ENCODE measurements at places on chromosomes 3 and 15. TPM values are rescaled to one million over a fixed set of nuclear protein-coding genes. Genes with fewer than 3 reads are reported as not detected.

Gene ANKUB1
- total RNA-seq: not detected

Gene SERF2
- 418 TPM for total RNA-seq

Gene STRIT1
- total RNA-seq: not detected

DNA sequence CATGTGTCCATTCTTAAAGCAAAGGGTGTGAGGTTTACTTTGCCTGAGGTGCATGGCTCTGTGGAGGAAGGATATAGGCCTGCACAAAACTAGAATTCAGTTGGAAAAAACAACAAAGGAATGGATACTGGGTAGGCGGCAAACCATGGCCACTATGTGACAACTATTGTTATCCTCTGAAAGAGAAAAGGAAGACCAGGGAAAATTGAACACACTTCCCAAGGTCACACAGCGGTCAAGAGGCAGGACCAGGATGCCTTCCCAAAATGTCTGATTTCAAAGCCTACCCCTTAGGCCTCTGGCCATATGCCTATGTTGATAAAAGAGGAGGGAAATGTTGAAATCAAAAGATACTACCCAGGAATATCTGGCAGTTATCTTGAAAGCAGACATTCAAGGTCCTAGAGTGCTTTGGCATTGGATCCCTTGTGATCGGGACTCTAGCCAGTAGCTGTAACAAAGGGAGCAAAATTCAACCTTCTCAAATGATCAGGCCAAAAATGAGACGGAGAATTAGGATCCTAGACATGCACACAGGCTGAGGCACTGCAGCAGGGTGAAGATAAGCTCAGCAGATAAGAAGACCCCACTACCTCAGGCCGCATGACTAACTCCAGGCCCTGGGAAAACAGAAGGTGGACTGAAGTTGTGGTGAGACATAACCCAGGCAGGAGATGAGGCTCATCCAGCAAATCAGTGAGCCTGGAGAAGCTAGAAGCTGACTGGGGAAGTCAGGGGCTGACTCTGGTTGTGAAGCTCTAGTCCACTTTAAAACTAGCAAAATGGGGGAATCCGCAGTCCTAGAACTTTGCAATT is 292.2 kb downstream of the NEK10 start:
- no peaks in the 10 kb centered on the region for H3K36me3 ChIP-seq
- H3K27me3 ChIP-seq: no peaks in the 10 kb centered on the region
- H3K4me3 ChIP-seq: no peak overlapping the region
- H3K27ac ChIP-seq: no peak overlapping the region
- no peak for DNase-seq

DNA sequence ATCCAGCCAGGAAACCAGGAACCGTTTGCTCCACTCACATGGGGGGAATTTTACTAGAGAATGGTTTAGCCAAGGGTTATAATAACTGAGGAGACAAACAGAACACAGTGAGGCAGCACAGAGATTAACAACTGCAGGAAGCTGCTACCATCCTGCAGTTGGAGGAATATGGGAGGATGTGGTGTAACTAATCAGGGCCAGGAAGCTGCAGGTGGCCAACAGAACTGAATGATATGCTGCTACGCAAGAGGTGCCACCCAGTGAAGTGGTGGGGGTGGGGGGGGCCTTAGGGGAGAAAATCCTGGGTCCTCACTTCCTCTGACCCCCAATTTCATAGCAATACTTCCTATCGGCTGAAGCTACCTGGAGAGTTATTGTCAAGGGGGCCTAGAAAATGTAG is 306.4 kb upstream of the STT3B start:
- DNase-seq: peak; percentile 58
- H3K36me3 ChIP-seq: no peaks in the 10 kb centered on the region
- H3K27me3 ChIP-seq: no peaks in the 10 kb centered on the region
- peak overlapping the region; percentile 92 for H3K27ac ChIP-seq
- H3K4me1 ChIP-seq: peaks cover 53% of the 10 kb centered on the region

GRCh38 chr3:60055765-60056164 is 1005.9 kb upstream of the CFAP20DC start:
- no peak for DNase-seq
- H3K27ac ChIP-seq: peak overlapping the region; percentile 6
- no peaks in the 10 kb centered on the region for H3K27me3 ChIP-seq

GRCh38 chr15:89556413-89557262 is 18.6 kb upstream of the TICRR start:
- H3K36me3 ChIP-seq: no peaks in the 10 kb centered on the region
- H3K4me3 ChIP-seq: no peak overlapping the region
- peak; percentile 24 for DNase-seq
- peaks cover 16% of the 10 kb centered on the region for H3K27me3 ChIP-seq

GRCh38 chr3:53044371-53044710 is 1.5 kb downstream of the SFMBT1 start:
- no peak for DNase-seq
- no peaks in the 10 kb centered on the region for H3K36me3 ChIP-seq
- H3K4me1 ChIP-seq: peaks cover 19% of the 10 kb centered on the region
- H3K27me3 ChIP-seq: no peaks in the 10 kb centered on the region
- H3K27ac ChIP-seq: peak overlapping the region; percentile 94

DNA sequence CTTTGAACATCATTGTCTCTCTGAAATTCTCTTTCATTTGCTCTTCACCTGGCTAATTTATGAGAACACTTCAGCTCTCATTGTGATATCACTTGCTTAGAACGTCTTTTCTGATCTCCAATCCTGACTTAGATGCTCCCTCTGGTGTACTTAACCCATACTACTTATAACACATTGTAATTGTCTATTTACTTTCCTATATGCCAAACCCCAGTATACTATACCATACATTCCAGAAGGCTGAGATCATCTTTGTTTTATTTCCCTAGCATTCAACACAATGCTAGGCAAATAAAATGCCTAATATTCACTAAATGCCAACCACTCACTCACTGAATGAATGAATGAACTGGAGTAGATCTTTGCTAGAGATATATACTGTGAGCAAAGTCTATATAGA is 27.0 kb upstream of the PEX5L start:
- no peaks in the 10 kb centered on the region for H3K27me3 ChIP-seq
- no peak for DNase-seq
- no peak overlapping the region for H3K27ac ChIP-seq
- H3K36me3 ChIP-seq: no peaks in the 10 kb centered on the region

DNA sequence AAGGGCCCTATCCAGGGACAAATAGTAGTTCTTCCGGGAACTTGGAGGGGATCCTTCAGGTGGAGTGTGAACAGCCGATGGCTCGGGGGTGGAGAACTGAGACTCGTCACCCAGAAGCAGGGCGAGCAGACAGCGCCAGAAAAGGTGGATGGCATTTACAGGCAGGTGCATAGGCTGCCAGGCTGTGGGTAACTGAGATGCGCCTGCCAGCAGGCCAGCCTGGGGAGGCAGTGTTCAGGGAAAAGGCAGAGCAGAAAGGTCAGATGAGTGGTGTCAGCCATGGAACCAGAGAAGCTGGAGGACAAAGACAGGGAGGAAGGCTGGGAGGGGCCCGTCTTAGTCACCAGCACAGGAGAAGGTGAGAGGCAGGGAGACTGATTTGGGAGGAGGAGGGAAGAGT is 53.0 kb upstream of the SEC22A start:
- no peaks in the 10 kb centered on the region for H3K36me3 ChIP-seq
- no peaks in the 10 kb centered on the region for H3K4me1 ChIP-seq
- DNase-seq: no peak
- H3K27ac ChIP-seq: no peak overlapping the region
- no peaks in the 10 kb centered on the region for H3K27me3 ChIP-seq

- H3K4me3 ChIP-seq: no peak overlapping the region
- no peak overlapping the region for H3K27ac ChIP-seq
- H3K36me3 ChIP-seq: no peaks in the 10 kb centered on the region
- H3K4me1 ChIP-seq: no peaks in the 10 kb centered on the region
Measured at GRCh38 chr3:122004991-122005565, 17.0 kb downstream of the ILDR1 start.

DNA sequence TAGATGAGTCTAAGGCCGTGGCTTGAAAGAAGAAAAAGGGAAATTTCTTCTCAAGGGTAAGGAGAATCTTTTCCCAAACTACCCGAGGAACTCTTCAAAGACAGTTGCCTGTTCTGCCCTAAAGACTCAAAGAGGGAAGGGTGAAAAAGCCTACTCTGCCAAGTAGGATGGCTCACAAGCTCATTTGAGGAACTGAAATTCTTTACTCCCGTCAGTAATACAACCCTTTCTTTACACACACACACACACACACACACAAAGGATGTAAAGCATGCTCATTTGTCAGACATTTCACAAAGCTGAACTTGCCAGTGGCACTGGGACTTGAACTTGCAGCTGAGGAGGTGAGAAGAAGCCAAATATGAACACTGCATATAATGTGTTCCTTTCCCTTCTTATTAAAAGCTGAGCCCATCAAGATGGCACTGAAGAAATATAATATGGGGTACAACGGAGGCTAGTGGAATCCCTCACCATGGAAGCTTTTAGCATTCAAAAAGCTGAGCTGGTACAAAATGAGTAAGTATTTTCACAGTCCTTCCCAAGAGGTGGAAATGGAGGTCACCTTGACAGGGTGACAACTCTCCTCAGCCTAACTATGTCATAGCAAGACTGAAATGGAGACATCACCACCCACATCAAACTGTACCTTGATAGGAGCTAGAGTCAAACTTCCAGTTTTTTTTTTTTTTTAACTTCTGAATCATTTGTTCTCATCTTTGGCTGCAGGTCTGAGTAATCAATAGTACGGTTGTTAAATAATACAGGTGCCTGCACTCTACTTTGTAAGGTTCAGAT is 57.6 kb downstream of the TAFA4 start:
- no peaks in the 10 kb centered on the region for H3K36me3 ChIP-seq
- no peak for DNase-seq
- no peaks in the 10 kb centered on the region for H3K27me3 ChIP-seq
- no peaks in the 10 kb centered on the region for H3K4me1 ChIP-seq
- no peak overlapping the region for H3K4me3 ChIP-seq

GRCh38 chr3:103609472-103609871 is 1174.7 kb downstream of the ZPLD1 start:
- no peak overlapping the region for H3K27ac ChIP-seq
- no peaks in the 10 kb centered on the region for H3K27me3 ChIP-seq
- H3K4me1 ChIP-seq: no peaks in the 10 kb centered on the region
- no peak for DNase-seq

DNA sequence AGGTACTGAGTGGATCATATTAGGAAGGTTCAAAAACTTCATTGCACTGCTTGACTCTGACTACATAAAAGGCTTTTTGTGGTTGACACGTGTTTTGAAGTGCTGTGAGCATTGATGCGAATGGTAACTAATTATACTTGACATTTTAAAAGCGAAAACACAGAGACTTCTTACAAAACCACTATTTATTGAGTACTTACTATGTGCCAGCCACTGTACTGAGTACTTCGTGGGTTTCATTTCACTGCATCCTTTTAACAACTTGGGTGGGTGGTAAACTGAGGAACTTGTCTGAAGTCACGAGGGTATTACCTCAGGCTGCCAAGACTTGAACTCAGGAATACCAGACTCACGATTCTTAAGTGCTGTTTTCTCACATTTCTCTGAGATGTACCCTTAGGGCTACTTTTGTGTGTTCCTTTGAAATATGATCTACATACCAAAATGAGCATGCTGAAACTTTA is 45.3 kb upstream of the PPP4R2 start:
- H3K27me3 ChIP-seq: no peaks in the 10 kb centered on the region
- H3K27ac ChIP-seq: no peak overlapping the region
- no peak overlapping the region for H3K4me3 ChIP-seq
- H3K36me3 ChIP-seq: no peaks in the 10 kb centered on the region

DNA sequence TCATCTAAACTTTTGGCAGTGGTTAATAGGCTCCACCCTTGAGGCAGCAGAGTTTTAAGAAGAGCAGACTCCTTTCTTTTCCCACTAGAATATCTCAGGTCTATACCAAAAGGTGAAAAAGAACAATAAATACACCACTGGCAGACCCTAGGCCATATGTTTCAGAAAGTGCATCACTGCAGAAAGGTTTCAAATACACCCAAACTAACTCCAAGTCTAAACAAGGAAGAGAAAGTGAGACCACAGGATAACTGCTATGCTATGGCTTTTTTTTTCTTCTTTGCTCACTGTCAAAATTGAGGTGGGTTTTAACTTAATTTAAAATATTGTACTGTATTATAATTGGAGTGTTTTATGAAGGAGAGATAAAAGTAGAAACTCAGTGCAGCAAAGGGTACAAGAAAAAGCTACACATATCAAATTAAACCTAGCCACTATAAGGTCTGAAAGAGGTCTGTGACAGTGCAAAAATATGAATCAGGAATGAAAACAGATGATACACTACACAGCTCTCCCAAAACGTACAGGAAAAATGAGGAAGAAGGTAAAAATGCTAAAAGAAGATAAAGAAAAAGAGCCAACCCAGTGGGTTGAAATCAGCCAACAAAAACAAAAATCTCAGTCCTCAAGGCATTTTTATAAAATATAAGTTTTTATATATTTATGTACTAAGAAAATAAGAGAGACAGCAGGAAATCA is 8.4 kb downstream of the SNX4 start:
- no peak overlapping the region for H3K4me3 ChIP-seq
- peaks cover 11% of the 10 kb centered on the region for H3K36me3 ChIP-seq
- H3K27ac ChIP-seq: no peak overlapping the region
- no peaks in the 10 kb centered on the region for H3K27me3 ChIP-seq
- no peaks in the 10 kb centered on the region for H3K4me1 ChIP-seq

- H3K27ac ChIP-seq: peak overlapping the region; percentile 84
- H3K36me3 ChIP-seq: no peaks in the 10 kb centered on the region
- no peak overlapping the region for H3K4me3 ChIP-seq
- peaks cover 67% of the 10 kb centered on the region for H3K4me1 ChIP-seq
- no peaks in the 10 kb centered on the region for H3K27me3 ChIP-seq
Measured at GRCh38 chr3:128787256-128788253, 61.6 kb downstream of the RAB7A start.

GRCh38 chr15:40290918-40291574 is 8.2 kb upstream of the ANKRD63 start:
- H3K27me3 ChIP-seq: no peaks in the 10 kb centered on the region
- H3K36me3 ChIP-seq: peaks cover 77% of the 10 kb centered on the region
- H3K27ac ChIP-seq: no peak overlapping the region
- H3K4me1 ChIP-seq: no peaks in the 10 kb centered on the region
- DNase-seq: no peak

DNA sequence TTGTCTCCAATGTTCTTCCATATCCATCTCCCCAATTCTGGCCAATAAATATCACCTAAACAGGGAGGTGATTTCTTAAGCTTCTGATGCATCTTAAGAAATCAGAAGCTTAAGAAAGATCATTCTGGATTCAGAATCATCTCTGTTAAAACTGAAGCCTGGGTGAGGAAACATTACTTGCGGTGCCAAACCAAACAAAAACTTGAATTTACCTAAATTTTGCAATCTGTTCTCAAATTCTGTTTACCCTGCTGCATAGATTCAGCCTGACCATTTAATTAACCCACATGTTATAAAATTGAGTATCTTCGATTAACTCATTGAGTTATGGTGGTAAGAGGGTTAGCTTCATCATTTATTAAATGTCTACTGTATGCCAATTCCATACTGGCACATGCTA is 204.4 kb upstream of the ZNF385D start:
- no peaks in the 10 kb centered on the region for H3K36me3 ChIP-seq
- H3K27ac ChIP-seq: no peak overlapping the region
- H3K4me1 ChIP-seq: no peaks in the 10 kb centered on the region
- no peak overlapping the region for H3K4me3 ChIP-seq
- no peak for DNase-seq

Measured in T-cell (primary cell).